HEK293T (cell line): ENCODE measurements at places on chromosomes 2 and 18.

GRCh38 chr2:8923183-8923582 lies 80.3 kb downstream of the MBOAT2 start:
- no peak for DNase-seq

DNA sequence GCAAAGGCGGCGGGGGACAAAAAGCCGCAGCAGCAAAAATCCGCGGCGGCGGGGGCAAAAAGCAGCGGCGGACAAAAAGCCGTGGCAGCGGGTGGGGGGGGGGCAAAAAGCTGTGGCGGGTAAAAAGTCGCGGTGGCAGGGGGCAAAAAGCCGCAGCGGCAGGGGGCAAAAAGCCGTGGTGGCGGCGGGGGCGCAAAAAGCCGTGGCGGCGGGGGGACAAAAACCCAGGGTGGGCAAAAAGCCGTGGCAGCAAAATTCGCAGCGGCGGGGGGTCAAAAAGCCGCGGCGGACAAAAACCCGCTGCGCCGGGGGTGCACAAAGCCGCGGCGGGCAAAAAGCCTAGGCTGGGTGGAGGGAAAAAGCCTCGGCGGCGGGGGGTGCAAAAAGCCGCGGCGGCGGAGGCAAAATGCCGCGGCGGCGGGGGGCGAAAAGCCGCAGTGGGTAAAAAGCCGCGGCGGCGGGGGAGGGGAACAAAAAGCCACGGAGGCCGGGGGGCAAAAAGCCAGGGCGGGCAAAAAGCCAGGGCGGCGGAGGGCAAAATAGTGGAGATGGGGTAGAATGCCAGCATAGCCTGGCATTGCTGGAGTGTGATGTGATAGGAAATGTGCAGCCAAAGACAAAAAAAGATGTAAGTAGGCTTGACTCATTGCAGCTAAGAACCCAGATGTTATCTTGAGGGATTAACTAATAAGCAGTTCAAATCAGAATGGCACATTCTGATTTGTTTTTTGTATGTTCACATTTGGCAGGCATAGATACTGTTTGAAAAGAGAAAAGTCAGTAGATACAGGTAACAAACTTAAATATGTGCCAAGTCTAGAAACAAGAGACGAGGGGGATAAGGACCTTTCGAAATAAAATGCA lies 1076.3 kb downstream of the RPIA start:
- DNase-seq = no peak

- no peak for DNase-seq
Observed at GRCh38 chr2:187320846-187321245, 127.2 kb downstream of the CALCRL start.

GRCh38 chr2:182894174-182894573 lies 27.7 kb upstream of the FRZB start:
- DNase-seq = no peak

- no peak for DNase-seq
Observed at GRCh38 chr2:163655667-163656066, 80.1 kb downstream of the FIGN start.

DNA sequence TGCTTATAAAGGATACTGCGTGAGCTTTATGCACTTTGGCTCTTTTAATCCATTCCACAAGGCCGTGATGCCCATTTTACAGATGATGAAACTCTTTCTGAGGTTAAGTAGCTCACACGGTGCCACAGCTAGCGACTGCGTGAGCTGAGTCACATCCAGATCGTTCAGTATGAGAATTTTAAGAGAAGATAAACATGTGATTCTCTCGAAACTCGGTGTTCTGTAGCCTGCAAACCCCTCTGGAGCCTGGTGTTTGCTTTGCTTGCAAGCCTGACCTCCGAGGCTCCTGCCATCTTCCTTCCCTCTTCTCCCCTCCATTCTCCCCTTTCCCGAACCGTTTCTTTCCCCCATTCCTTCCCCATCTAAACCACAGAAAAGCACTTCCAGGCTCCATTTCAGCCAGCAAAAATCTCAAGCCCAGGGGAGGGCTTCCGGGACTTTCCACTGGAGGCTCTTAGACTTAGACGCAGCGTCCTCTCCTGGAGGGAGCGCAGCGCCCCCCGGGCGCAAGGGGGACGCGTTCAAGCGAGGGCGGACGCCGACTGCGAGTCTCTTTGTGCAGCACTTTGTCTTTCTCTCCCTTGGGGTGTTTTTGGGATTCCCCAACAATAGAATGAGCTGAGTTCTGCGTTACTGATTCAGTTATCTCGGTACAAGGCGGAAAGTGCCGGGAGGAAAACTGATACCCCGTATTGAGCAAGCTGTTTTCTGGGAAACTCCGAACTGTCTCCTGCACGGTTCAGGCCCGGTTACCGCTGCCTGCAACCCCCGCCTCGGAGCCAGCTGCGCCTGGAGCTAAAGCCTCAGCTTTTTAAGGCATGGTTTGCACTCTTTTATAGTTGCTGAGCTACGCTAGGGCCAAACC lies 38.0 kb downstream of the CYP1B1 start:
- no peak for DNase-seq

- no peak for DNase-seq
Observed at GRCh38 chr18:36706134-36706881, 122.5 kb downstream of the TPGS2 start.

DNA sequence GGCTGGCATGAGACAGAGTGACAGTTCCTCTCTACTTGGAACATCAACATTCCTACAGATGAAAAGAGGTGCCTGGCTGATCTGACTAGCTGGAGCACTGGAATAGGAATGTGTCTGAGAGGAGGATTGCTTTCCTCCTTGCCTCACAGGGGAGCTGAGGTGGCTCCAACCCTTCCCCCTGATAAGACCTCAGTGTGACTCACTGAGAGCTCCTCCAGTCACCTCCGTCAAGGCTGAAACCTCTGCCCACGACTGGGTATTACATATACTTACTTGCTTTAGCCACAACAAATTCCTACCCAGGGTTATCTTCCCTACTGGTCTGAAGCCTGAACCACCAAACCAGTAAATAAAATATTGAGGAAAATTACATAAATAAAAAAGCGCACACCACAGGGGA lies 342.7 kb upstream of the REG3G start:
- no peak for DNase-seq

DNA sequence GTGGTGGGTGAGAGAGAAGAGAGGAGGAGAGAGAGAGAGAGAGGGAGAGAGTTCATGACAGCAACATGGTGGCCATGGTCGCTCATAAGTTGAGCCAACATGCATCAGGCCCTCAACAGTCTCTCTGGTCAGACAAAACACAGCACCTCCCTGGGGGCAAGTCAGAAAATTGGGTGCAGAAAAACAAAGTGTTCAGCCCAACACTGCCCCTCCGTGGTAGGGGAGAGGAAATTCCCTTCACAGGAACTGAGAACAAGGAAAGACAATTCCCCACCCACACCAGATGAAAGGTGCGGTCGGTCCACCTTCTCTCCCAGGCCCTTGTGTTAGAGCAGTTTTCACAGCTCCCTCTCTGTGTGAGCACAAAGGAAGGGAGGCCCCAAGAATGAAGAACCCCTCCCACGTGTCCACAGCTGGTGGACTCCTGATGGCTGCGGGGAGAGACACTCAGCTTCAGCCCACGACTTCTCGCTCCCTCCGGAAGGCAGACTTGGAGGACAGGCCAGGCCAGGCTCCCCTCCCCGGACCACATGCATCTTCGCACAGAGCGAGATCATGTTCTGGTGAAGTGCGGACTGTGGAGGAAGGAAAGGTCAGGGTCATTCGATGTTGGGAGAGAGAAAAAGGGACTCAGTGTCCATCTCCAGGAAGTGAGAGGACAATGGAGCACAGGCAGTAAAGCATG lies 181.7 kb downstream of the ANAPC1 start:
- peak; percentile 73 for DNase-seq

GRCh38 chr2:27214941-27215340 lies 2.2 kb upstream of the CAD start:
- no peak for DNase-seq

- no peak for DNase-seq
Observed at GRCh38 chr2:226333388-226333787, 466.2 kb downstream of the IRS1 start.

DNA sequence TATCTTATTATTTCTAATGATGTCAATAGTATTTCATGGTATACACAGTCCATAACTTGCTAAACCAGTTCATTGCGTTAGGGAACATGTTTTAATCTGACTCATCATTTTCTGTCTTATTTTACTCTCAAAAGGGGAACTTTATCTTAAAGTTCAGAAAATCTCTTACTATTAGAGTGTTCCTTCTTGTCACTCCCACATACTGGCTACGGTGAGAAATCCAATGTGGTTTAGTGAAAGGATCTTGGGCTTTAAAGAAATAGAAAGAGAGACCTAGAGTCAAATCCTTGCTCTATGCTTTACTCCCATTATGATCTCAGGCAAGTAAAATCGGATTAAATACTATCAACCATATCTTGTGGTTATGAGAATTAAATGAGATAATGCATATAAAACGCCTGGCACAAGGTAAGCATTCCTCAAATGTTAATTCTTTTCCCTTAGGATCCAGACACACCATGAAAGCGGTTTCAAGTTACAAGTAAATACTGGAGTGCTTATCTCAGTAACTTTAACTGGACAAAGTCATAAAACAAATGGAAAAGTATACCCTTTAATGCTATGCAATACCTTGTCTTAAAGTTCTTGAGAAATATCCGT lies 576.0 kb downstream of the ARHGAP15 start:
- DNase-seq = peak; percentile 24

DNA sequence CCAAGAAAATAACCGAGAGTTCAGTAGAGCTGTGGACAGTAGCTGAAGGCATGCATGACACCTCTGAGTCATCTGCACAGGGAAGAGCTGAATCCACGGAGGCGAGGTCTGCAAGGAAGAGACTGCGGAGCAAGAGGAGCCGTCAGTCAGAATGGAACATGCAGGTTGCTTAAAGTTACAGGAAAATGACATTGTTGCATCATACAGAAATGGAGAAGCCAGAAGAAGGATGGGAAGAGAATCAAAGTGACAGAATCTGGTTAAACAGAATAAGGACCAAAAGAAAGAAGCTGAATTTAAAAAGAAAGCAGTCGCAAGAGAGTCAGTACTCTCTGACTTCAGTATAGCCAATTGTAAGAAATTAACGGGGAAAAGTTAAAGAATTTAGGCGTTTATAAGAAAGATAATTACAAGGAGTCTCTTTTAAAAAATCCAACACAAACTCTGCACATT lies 533.8 kb downstream of the ADCYAP1 start:
- no peak for DNase-seq

DNA sequence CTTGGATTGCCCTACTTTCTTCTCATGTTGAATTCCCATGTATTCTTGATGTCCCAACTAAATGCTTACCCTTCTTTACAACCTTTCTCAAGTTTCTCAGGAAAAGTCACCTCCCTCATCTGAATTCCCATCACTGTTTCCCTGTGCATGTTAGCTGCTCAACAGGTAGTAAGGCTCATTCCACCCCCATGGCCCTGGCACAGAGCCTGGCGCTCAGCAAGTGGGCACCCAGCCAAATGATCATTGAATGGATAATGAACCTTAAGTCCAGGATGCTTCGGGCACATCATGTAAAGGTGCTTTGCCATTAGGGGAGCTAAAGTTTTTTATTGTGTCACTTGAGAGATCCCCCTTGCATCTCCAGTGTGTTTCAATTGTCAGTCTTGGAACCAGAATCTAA lies 124.0 kb downstream of the PKP4 start:
- no peak for DNase-seq

DNA sequence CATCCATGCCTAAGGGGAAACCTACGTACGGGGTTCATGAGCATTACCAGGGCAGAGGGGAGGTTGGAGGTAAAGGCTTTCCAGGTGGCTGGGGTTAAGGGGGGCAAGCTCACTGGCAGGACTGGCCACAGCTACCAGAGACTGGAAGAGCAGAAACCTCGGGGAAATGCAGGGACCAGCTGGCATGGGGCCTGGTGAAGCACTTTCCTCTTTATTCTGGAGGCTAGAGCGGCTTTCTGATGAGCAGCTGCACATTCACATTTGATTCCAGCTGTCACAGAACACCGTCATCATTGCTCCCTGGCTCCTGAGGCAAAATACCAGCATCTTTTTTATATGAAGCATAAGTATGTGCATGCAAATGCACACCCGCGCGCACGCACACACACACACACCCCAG lies 28.7 kb upstream of the LRRC30 start:
- no peak for DNase-seq

DNA sequence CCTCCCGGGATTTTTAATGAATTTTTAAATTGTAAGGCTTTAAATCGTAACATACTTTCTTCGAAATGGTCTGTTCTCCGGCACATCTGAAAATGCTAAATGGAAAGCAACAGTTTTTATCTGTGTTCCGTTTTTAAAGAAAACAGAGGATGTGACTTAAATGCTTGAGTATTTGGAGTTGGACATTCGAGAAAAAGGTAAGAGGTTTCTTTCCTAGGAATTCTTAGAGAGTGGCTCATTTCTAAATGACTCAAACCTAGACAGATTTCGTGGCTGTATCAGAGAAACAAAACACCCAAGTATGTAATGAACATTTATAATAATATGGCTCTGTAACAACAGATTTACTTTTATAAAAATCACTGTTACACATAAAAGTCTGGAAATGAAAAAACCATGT lies 177.6 kb upstream of the CCDC68 start:
- DNase-seq = no peak

DNA sequence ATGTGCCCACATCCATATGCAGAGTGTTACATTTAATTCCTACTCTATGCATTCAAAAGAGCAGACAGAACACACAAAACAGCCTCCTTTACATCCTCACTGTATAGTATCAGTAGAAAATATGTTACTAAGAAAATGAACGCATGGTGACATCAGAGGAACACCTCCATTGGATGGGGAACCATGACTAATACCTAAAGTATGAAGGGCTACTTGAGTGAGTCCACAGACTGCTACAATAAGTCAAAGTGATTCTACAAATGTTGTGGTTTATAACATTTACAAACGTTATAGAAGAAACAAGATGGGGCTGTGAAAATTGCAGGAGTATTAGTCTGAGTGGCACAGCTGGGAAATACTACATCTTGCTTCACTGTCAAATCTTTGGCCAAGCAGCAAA lies 1830.9 kb upstream of the PIK3C3 start:
- DNase-seq = no peak

- no peak for DNase-seq
Observed at GRCh38 chr2:26870585-26871095, 22.7 kb downstream of the DPYSL5 start.

DNA sequence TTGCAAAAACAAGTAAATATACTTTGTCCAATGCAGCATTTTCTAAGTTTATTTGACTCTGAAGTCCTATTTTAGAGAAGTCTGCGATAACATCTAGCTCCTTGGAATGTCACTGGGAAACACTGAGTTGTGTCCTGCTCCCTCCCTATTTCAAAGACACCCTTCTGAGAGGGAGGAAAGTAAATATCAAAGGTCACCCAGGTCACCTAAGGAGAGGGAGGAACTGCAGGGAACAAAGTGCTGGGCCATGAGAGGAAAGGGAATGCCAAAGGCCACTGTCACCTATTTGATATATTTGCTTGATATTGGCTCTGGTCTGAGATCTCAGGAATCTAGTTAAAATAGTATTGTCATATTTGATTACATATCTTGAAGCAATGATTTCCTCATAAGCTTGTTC lies 201.3 kb downstream of the GCA start:
- no peak for DNase-seq
